Activated T-helper 1 cell treated with anti-CD3 and anti-CD28 coated beads, Interleukin-12 subunit alpha, Interleukin-12 subunit beta, Interleukin-2, Interleukin-4 antibody, amounts not matched to agents 30 ng/mL and 10 ng/mL and 1 ng/mL, durations not matched to agents 14 hours and 24 hours and 36 hours (primary cell): ENCODE measurements at places on chromosomes 12 and 14. TPM values are rescaled to one million over a fixed set of nuclear protein-coding genes. Genes with fewer than 3 reads are reported as not detected.
A peak's percentile ranks its signal among the peaks of the same experiment; 100 is the strongest.

DNA sequence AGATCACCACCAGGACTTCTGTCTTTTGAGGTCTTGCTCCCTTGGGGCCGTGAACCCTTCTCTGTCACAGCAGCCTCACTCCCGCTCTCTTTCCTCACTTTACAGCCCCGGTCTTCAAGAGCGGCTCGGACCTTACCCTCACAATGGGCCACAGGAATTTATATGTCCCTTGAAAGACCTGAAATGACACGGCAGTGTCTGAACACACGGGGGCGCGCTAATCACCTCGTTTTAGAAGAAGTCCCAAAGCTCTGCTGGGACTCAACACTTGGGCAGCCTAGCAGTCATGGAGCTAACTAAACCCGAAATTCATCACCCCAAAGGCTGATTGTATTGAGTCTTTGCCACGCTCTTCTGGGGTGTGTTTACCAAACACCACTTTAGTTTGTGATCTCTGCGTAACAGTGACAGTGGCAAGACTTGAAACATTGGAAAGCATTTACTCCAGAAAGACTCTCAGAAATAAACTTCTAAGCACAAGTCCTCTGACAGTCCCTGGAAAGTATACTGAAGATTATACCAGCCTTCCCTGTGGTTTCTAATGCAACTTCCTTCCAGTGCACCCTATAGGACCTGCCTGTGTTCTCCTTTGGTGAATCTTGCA, 29.0 kb downstream of the SERPINA11 start:
- peak; percentile 19 for DNase-seq

GRCh38 chr12:124512667-124513296, 54.6 kb downstream of the NCOR2 start:
- DNase-seq: no peak

DNA sequence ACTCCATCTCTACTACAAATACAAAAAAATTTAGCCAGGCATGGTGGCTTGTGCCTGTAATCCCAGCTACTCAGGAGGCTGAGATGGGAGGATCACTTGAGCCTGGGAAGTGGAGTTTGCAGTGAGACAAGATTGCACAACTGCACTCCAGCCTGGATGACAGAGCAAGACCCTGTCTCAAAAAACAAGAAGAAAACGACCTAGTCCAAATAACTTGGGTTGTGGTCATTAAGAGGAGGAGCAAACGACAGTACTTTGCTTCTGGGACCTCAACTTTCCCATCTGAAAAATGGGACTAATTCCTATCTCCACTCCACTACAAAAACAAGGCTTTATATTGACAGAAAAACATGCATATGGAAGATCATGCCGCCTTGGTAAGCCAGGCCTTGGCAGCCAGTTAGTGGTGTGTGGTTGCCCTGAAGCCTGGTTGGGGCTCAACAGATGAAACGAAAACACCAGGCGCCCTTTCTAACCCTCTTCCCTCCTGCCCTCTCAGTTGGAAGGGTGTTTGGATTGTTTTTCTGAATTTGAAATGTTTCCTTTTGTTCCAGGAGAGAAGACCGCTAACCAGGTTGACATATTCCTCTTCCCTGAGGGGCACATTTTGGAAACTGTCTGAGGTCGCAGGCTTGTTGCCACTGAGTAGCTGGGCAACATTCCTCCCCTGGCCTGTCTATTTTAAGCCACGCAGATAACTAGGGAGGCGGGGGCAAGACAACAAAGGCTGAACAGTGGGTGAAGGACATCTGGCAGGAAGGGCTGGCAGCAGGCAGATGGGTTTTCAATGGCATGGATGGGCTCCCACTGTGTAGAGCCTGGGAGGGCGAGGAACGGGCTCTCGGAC, 13.7 kb upstream of the VPS37B start:
- no peak for DNase-seq

Gene PPP1R3E
- 16.6 and 17.3 TPM in 2 replicates for total RNA-seq

DNA sequence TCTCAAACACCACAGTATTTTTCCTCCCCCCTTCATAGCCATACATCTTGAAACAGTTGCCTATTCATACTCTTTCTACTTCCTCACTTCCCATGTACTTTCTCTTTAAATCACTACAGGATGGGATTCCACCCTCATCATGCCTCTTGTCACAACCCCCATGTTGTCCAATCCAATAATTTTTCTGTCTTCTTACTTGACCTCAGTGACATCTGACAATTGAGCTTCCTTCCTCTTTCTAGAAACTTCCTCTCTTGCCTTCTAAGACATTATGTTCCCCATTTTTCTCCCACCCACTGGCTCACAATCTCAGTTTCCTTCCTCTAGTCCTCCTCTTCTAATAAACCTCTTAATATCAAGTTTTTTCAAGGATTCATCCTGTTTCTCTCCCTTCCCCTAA, 5.3 kb downstream of the C2CD5 start:
- DNase-seq: no peak

GRCh38 chr14:95683793-95684192, 2.4 kb upstream of the TCL1B start:
- DNase-seq: no peak

Gene DMAC2L
- total RNA-seq: 14.4 and 17.9 TPM in 2 replicates

DNA sequence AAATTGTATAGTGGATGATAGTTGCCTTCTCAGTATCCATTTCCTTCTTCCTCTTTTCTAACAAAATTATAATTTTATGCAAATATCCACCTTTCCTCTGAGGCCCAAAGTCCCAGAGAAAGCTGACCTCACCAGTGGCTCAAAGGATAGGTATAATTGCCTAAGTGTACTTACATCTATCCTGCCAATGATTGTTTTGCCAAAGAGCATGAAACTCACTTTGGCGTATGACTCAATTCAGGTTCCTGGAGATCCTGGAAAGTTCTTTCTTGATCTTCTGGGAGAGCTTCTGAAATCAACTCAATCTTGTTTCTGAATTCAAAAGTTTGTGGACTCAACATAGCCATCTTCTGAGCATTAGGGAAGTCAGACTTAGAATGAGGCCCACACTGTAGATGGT, 10.5 kb upstream of the RBM25 start:
- no peak for DNase-seq

DNA sequence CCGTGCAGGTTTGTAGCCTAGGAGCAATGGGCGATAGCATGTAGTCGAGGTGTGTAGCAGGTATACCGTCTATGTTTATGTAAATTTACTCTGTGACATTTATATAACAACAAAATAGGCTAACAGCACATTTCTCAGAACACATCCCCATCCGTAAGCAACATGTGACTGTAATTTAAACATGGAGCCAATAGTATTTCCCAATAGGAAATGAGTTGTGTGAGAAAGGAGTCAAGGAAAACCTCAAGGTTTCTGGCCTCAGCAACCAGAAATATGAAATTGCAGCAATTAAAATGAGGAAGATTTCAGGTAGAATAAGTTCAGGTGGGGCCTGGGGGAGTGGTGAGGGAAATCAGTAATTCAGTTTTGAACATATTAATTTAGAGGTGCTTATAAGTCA, 136.0 kb downstream of the MSRB3 start:
- no peak for DNase-seq

DNA sequence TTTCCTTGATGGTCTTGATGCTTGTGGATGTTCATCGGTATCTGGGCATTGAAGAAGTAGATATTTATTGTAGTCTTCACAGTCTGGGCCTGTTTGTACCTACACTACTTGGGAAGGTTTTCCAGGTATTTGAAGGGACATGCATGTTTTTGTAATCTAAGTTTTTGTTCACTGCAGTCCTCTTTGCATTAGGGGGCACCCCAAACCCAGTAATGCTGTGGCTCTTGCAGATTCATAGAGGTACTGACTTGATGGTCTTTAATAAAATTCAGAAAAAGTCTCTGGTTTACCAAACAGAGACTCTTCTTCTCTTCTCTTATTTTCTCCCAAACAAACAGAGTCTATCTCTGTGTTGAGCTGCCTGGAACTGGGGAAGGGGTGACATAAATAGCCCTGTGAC, 150.9 kb upstream of the SLC16A7 start:
- DNase-seq: no peak

GRCh38 chr12:2003676-2004112, 563 bp downstream of the DCP1B start:
- no peak for DNase-seq

Gene SUOX
- 12.0 and 12.9 TPM in 2 replicates for total RNA-seq

DNA sequence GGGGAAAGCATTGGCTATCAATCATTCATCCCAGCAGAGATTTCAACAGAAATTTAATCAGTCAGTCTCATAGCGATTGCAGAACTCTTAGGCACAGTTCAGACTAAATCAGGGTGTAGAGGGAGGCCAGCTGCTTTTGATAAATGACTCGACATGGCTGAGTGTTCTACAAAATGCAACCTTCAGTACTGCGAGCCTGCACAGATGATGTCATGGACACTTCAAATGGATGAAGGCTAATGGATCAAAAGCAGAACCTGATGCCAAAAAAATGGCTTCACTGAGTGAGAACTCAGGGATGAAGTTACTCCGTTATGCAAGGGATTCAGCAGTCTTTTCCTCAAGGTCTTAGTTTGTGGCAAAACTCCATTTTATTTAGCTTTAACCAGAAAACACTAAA, 167.3 kb downstream of the DACT1 start:
- no peak for DNase-seq

- no peak for DNase-seq
Observed at GRCh38 chr14:52089218-52089617, 20.4 kb upstream of the NID2 start.

GRCh38 chr12:79086541-79087296, 222.1 kb downstream of the SYT1 start:
- no peak for DNase-seq

DNA sequence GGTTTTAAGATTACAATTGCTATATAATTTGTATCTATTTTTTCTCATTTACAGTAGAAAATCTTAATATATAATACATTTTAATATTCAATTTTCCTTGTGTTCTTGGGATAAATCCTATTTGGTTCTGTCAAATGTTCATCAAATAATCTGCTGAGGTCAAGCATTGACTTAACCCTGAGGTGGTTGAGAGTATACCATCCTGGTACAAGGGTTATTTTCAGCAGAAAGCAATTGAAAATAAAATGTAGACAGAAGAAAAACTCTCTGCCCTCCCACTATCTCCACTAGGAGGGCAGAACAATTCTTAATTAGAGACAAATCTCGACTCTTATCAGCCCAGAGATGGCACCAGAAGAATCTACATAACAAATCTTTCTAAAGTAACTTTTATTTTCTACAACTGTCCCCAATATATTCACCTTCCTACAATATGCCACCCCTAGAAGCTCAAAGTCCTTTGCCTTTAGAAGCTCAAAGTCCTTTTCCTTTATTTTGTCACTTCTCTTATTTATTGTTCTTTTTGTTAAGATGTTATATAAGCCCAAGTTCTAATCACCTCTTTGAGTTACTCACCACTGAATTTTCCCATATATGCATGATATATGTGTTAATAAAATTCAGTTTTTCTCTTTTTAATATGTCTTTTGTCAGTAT, 57.9 kb upstream of the ERGIC2 start:
- DNase-seq: no peak

DNA sequence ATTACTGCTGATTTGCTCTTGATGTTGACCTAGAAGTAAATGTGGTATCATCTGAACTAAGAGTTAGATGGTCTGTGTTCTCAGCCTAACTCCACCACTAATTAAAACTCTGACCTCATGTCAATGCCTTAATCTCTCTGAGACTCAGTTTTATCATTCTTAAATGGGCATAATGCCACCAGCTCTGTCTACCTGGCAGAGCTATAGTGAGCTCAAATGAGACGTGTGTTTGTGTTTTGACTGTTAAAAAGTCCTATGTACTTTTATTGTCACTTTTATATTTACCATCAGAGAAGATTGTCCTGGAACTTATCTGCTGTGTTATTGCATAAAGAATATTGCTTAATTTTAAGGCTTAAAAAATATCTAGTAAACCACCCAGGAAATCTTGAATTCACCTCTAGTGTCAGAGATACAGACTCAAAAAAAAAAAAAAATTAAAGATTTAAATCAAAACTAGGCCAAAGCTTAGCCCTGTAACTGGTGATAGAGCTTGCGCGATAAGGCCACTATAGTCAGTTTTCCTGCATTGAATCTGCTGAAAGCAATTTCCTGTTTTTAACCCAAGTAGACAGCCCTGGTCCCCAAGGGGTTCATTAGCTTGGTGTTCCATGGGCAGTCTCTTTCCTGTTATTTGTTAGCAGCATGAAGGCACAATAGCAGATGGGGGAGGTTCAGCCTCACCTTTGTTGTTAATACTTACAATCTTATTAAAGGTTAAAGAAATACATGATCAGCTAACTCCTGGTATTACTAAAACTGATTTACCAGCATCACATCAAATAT, 261.8 kb downstream of the ATP23 start:
- no peak for DNase-seq

Gene KRT6C
- not detected in 2 replicates for total RNA-seq

Gene SMCO3
- total RNA-seq: not detected in 2 replicates

Gene TMEM119
- total RNA-seq: 0.12 TPM in 1 of 2 replicates, not detected in the other

- DNase-seq: no peak
Observed at GRCh38 chr12:111099186-111099585, 178.8 kb upstream of the MYL2 start.

GRCh38 chr12:131776237-131776889, 51.8 kb upstream of the MMP17 start:
- DNase-seq: no peak

Gene CPSF6
- 114 and 115 TPM in 2 replicates for total RNA-seq

DNA sequence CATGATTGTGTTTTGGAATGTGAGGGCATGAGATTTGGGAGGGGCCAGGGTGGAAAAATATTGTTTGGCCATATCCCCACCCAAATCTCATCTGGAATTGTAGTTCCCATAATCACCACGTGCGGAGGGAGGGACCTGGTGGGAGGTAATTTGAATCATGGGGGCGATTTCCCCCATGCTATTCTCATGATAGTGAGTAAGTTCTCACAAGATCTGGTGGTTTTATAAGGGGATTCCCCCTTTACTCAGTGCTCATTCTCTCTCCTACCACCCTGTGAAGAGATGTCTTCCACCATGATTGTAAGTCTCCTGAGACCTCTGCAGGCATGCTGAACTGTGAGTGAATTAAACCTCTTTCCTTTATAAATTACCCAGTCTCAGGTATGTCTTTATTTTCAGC, 15.7 kb downstream of the OR10P1 start:
- DNase-seq: no peak

DNA sequence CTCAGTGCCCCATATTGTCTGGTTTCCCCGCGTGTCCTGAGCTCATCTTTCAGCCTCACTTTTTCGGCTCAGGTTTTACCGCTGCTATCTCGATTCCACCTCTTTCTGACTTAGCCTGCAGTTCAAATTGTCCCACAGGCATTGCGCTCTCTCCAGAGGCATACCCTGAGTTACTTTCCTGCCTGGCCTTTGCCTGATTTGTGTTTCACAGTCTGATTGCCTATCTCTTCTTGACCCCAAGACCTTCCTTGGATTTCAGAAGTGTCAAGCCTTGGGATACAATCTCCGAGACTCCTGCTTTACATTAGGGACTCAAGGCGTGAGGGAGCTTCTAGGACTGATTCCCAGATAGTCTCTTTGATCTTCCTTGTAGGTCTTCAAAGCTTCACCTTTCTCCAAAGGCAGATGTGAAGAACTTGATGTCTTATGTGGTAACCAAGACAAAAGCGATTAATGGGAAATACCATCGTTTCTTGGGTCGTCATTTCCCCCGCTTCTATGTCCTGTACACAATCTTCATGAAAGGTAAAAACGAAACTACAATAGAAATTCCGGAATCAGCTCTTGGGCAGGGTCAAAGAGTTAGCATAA, 629 bp downstream of the LETMD1 start:
- DNase-seq: no peak

Gene RIN3
- 34.7 and 35.3 TPM in 2 replicates for total RNA-seq
